ENCODE measurements at places on chromosomes 13 and 19.

GRCh38 chr13:106533101-106533942 is 2.1 kb downstream of the EFNB2 start:
- DNase-seq = peak; percentile 7

GRCh38 chr13:43331672-43332071 is 308.3 kb downstream of the DNAJC15 start:
- no peak for DNase-seq

- DNase-seq = no peak
These were observed 3.0 kb downstream of the TOMM40 start for GRCh38 chr19:44894052-44894400.

- DNase-seq = no peak
These were observed 14.2 kb downstream of the DPF1 start for GRCh38 chr19:38209671-38210457.

DNA sequence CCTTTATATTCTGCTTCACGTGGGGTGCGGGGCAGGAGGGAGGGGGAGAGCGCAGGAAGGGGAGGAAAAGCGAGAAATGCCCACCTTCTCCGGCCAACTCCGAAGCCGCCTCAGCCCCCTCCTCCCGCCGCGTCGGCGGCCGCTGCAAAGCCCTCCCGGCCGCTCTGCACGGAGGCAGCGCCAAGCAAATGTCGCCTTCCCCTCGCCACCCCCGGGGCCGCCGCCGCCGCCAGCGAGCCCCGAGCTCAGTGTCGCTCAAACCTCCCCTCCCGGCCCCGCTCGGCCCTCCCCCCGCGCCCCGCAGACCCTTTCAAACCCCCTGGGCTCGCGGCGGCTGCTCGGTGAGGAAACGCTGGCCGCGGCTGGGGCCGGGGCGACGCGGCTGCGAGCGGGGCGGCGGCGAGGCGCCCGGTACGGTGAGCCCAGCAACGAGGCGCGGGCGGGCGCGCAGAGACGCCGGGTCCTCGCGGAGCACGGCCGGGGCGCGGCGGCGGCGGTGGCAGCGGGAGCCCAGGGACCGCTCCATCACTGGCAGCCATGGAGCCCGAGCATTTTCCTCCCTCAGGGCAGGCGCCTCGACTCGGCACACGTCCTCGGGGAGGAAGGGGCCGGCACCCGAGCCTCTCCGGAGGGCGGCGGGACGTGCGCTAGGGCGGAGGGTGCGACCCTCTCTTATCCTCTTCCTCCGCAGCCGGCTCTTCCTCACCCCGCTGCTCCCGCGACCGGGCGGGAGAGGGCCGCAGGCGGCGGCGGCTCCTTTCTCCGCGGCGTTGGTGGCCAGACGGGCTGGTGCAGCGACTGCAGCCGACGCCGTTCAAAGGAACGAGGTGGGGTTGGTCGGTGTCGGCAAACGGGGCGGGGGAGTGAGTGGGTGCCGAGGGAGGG is 463 bp upstream of the TSC22D1 start:
- no peak for DNase-seq

- no peak for DNase-seq
These were observed at the start of gene FUT2 for GRCh38 chr19:48695743-48696352. TSS of gene FUT2 (plus strand) at chr19:48695971. CDS start at chr19:48702957, 6,986 bp downstream.

DNA sequence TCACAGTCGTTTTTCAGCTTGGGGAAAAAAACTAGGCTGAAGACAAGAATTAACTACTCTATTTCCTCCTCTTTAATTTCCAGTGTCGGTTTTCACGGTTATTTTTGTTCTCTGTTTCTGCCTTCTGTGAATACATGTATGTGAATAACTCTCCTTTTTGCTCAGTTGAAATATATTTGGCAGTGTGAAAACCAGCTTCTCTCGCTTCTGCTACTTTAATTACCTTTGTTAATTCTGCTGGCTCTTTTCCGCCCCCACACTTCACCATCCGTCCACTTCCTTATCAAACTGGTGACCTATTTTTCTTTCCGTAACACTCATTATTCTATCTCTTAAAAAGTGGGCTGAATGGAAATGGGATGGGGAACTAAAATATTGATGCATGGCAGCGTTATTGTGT is 126.4 kb downstream of the POU4F1 start:
- no peak for DNase-seq

DNA sequence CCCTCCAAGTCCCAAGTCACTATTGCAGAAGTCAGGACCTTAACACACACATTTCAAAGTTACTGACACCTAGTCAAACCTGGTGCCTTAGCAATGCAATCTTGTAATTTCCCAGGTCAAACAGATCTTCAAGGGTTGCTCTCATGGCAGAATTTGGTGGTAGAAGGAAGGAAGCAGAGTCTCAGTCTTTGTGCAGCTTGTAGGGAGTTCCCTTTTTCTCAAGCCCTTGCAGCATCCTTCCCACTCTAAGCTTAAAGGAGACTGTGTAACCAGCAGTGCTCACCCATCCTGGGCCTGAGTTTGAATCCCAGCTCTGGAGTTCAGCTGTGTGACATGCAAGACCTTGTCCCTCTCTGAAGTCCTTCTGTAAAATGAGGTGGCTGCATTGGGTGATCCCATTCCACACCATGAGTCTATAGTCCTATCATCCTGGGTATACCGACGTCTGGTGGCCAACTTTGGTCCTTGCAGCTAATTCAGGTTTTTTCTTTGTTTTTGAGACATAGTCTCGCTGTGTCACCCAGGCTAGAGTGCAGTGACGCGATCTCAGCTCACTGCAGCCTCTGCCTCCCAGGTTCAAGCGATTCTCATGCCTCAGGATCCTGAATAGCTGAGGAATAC is 9.8 kb downstream of the SIGLEC10 start:
- no peak for DNase-seq

GRCh38 chr13:113792886-113793717 is 34.1 kb downstream of the TMEM255B start:
- DNase-seq = no peak

- no peak for DNase-seq
These were observed 30.9 kb downstream of the ATP4B start for GRCh38 chr13:113627136-113627535.

DNA sequence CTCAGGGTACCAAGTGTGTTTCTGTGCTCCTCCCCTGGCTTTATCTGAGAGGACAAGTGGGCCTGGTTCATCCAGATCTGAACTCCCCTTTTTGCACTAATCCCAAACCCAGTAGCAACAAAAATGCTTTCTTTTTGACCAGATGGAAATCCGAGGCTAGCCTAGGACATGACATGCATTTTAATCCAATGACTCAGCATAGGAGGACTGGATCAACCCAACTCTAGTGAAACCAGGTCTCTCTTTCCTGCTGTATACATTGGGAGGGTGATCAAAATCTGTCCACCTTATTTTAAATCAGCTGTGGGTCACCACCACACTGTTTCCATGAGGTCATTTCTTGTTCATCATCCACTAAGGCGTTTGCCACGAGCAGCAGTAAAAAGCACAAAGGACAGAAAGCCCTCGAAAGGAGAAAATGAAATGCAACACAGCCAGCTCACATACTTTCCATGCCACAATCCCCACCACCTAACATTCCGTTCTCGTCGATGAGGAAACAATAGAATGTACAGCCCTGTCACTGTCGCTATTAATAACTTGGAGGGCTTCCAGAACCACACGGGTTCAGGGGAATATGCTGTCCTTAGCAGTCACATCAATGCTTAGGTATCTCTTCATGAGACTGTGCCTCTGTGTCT is 543.0 kb downstream of the IRS2 start:
- DNase-seq = no peak

- no peak for DNase-seq
These were observed 15.9 kb upstream of the IGLON5 start for GRCh38 chr19:51295382-51296126.

DNA sequence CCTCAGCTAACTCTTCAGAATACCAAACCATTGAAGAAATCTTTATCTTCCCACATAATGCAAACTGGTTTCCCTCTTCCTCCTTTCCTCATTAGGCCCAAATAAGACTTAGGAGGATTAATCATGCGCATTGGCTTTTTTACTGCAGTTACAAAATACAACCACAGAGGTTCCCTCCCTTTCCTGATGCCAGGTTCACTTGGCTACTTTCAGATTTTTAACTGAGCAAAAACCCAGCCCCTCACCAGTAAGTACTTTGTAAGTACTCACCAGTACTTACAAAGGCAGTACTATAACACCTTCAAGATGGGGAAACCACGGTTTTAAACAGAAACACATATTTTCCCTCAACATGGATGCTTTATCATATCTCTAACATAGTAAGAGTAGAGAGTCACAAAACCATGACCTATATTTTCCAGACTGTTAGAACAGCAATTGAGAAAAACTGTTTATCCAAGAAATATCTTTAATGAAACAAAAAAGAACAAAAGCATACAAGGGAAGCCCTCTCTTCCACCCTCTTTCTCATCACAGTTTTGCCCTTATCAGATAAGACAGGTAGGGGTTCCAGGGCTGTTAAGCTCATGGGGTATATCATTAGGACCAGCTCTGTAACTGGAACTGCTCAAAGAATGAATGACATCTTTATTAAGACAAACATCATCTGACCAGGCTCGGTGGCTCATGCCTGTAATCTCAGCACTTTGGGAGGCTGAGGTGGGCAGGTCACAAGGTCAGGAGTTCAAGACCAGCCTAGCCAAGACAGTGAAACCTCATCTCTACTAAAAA is 12.7 kb downstream of the FOXO1 start:
- DNase-seq = no peak

DNA sequence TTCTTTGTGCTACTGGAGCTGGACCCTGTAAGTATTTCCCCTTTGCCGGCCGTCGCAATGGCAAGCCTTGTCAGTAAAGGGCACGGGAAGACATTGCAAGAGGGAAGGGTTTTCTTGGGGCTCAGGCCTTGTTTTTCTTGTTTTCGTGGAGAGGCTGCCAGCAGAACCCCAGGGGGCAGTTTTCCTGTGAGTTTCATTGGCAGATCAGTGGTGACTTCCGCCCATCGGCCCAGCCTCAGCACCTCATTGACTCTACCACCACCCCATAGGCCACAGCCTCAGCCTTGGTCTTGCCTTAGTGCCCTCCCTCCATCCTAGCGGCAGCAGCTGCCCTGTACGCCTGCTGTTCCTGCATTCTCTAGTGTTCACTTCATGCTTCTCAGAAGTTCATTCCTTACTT is 61.5 kb downstream of the GJA3 start:
- no peak for DNase-seq

- no peak for DNase-seq
These were observed 187.6 kb upstream of the TSC22D1 start for GRCh38 chr13:44763615-44764301.

DNA sequence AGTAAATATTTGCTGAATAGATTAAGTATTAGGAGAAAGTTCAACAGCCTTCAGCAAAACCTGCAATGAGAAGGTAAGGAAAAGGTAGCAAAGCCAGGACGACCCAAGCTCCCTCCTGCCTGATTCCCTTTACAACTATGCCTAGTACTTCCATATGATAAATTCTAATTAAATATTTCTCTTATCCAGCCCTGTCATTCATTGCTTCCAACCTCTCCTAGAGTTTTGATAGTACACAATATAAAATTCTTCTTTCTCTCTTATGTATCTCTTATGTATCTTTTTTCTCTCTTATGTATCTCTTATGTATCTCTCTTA is 187.2 kb downstream of the DCT start:
- DNase-seq = no peak

Measured in DMS 273 treated with DMSO at 0.1 percent for 48 hours (cell line).